ENCODE measurements at places on chromosomes 3 and 15.

DNA sequence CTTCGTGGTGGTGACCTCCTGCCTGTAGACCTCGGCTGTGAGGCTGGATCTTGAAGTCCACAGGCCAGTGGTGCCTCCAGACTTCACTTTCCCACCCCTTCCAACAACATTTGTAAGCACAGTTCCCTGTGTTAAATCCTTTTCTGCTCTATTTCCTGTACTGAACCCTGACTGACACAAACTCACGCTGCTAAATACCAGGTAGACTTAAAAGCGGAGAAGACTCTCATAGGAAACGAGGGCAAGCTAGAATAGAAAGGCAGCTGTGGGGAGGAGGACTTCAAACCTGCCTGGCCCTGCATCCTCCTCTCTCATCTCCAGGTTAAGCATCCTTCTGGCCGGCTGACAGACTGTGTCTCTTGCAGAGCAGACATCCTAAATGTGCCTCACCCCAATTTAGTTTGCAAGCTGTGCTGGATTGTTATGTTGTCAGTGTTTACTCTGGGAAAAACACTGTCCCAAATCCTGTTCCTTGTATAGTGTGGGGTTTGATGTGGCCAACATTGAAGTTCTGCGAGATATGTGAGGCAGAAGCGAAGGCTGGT lies 58.5 kb upstream of the LARS2 start:
- DNase-seq = no peak

DNA sequence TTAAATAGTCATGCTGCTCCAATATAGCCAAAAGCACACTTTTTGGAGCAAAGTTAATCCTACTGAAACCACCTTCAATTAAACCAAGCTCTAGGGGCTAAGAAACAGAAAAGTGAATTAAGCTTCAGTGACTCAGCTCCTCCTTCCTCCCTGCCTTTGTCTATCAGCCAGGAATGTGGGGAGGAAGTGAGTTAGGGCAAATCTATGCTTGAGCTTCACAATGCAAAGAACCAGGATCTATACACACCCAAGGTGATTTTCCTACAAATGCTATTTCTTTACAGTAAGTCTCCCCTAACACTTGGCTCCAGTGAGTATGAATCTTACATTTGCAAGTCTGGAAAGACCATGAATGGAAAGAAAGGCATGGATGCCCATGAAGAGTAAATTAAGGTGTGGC lies 212.1 kb downstream of the P3H2 start:
- peak; percentile 91 for DNase-seq

GRCh38 chr3:66033241-66034138 lies 5.2 kb downstream of the MAGI1 start:
- no peak for DNase-seq

- no peak for DNase-seq
These were observed 12.8 kb downstream of the ASB14 start for GRCh38 chr3:57279685-57280084.

GRCh38 chr15:29711531-29711930 lies 110.7 kb downstream of the TJP1 start:
- peak; percentile 12 for DNase-seq

DNA sequence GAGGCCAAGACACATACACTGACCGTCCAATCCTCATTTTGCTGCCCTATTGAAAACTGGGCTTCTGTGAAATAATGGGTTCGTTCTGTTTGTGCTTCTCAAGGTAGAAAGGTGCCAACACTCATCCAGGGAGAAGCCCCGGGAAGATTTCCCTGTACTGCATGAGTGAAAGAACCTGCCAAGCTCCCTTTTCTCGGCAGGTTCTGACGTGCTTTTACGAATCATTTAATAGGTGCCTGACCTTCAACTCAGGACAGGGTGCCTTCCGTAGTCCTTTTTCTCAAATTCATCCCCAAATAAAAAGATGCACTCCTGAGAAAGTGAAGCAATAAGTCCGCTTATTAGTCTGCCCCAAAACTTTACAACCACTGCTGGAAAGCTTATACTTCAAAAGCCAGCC lies 64.2 kb downstream of the B3GNT5 start:
- DNase-seq = no peak

GRCh38 chr15:71916834-71917233 lies 106.5 kb downstream of the NR2E3 start:
- DNase-seq = no peak

- DNase-seq = peak; percentile 90
These were observed 8.8 kb downstream of the ANKUB1 start for GRCh38 chr3:149783576-149783975.

DNA sequence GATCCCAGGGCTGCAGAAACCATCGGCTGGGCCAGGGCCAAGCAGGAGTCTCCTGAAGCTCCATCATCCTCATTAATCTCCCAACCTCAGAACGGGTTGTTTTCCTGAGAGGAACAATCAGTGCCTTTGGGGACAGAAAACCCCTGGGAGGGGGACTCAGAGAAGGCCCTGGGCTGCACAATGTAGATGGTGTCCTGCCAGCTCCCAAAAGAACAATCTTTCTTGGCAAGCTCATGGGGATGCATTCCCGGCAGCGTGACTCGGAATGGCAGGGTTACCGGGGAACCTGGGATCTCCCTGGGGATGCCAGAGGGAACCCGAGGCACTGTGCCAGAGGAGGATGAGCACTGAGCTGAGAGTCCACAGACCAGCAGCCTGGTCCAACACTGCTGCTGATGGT lies 72.1 kb upstream of the ATP2B2 start:
- no peak for DNase-seq

DNA sequence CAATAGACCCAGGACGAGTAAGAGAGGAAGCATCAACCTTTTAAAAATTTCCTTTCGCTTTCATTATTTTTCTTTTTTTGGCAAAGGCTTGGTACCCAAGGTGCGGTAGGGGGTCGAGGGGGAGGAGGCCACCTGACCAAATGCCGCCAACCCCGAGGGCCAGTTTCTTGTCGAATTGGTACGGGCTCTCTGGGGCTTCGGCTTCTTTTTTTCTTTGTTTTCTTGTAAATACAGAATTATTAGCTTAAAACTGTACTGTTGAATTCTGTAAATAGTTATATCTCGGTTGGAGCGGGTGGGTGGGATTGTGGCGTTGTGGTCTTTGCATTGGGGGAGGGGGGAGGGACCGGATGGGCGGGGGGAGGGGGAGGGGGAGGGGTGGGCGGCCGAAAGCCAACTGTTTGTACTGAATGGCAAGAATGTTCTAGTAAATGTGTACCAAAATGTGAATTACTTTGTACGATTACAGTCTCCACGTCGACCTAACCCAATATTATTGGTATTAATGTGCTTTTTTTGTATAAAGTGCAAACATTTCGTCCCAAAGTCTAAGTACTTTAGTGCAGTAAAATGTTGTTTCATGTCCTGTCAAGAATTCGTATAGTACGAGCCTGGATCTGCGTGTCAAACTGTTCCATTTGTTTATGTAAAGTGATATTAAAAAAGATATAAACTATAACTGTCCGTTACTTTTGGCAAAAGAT lies 4.7 kb downstream of the ZIC1 start:
- no peak for DNase-seq

DNA sequence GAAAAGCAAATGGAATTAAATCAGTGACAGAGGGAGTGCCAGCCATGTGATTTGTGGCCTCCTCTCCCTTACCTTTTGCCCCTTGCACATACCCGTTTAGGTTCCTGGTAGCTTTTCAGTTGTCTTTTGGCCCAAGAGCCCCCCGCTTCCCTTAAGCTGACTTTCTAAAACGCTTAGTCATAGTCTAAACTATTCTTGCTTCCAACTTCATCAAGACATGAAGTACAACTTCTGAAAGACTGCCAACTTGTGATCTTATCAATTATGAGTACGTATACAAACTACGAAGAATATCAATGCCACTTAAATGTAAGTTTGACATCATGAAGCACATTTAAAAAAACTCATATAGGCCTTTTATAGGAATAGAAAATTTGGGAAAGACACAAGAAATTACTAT lies 61.9 kb downstream of the EIF3J start:
- DNase-seq = peak; percentile 58

DNA sequence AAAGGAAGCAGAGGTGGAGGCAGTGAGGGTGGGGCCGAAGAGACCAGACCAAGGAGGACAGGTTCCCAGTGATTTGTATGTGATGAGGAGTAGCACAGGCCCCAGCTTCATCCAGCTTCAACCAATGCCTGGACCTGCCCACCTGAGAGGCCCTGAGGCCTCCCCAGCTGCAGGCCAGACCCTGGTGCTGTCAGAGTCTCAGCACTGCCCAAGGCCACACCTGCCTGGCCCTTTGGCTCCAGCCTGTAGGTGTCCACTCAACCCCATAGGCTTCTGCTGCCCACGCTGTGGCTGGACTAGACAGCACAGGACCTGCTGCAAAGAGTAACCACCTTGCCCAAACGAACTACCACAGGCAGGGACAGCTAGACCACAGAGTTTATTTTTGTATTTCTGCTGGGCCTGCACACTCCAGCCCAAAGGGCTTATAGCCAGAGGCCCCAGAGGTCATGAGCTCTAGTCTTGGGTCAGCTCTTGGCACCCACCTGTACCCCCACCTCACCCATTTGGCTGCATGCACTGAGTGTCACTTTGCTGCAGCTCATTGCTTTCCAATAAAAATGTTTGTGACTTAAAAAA lies 81.9 kb upstream of the CDV3 start:
- DNase-seq = no peak

- DNase-seq = no peak
These were observed 25.6 kb downstream of the MUC20 start for GRCh38 chr3:195746346-195746745.

DNA sequence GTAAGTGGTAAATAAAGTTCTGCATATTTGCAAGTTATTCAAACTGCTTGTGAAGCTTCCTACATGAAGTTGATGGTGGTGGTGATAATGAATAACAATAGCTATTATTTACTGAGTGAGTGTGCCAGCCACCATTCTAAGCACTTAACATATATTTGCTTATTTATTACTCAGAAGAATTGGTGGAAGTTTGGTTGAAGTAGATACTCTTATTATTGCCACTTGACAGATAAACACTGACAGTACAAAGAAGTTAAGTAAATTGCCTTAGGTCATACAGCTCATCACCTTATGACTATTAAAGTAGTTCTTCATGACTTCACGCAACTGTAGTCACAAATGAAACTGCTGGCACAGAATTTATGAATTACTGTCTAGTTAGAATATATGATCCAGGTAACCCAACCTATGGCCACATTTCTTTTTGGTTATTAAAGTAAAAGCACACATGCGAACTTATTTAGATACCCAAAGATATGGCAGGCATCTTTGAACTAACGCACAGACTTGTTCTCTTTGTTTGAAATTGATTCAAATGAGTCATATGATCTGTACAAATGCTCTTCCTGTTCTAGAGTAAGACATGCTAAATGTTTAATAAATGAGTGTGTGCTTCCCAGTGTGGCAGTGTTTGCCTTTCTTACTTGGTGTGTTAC lies 99.8 kb upstream of the NR2F2 start:
- peak; percentile 36 for DNase-seq

DNA sequence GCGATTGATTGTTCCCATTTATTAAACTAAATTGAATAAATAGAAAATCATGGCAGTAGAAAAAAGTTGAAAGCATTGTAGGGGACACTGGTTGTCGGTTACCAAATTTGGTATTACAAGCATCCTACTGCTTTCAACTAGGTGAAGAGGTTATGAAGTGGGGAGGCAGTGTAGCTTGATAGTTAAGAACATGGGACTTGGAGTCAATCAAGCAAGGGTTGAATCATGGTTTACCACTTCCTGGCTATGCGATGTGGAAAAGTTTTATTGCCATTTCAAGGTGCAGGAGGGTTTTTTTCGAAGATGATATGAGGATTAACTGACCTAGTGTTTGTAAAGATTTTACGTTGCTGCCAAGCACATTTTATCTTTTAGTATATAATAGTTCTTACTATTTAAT lies 318.2 kb upstream of the KCNH8 start:
- DNase-seq = no peak

DNA sequence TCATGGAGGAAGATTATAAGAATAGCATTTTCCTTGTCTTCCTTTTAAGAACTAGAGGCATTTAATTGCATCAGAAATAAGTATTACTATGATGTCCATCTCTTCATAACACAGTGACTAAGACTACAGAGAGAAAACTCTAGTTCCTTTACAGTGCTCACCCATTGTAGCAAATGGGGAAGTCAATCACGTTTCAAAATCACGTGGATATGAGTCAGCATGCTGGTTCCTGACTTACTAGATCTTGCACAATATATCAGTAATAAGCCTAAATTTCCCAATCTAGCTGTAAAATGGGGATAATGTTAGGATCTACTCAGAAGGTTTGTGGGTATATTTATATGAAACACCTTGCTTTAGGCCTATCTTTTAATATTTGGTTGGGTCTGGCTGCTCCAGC lies 254.8 kb upstream of the EOMES start:
- DNase-seq = peak; percentile 38

DNA sequence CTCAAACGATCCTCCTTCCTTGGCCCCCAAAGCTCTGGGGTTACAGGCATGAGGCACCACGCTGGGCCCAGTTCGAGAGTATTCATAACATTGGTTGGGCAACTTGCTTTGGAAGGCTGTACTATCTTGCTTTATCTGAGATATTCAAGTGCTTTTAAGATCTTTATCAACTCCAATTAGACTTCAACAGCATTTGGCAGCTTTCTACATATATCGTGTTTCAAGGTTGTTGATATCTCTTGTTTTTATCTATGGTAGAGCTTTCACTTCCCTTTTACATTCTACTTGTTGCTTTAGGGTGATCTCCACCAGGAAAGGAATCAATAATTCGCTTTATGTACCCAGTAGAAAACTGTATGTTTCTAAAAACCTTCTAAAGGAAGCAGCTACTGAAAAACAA lies 395.3 kb downstream of the IL5RA start:
- DNase-seq = no peak

- peak; percentile 64 for DNase-seq
These were observed 657 bp downstream of the TLNRD1 start for GRCh38 chr15:81001152-81002008.

DNA sequence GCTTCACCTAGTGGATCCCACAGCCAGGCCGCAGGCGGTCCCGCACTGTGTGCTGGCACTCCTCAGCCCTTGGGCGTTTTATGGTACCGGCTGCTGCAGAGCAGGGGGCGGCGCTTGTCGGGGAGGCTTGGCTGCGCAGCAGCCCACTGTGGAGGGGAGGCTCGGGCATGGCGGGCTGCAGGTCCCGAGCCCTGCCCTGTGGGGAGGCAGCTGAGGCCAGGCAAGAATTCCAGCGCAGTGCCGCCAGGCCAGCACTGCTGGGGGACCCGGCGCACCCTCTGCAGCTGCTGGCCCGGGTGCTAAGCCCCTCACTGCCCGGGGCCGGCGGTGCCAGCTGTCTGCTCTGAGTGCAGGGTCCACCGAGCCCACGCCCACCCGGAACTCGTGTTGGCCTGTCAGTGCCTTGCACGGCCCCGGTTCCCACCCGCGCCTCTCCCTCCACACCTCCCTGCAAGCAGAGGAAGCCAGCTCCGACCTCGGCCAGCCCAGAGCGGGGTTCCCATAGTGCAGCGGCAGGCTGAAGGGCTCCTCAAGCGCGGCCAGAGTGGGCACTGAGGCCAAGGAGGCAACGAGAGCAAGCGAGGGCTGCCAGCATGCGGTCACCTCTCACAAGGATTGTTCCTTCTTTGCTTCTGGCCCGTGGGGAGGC lies 435.0 kb upstream of the ATP10A start:
- DNase-seq = no peak

- DNase-seq = peak; percentile 20
These were observed 692.9 kb downstream of the ZPLD1 start for GRCh38 chr3:103127737-103128136.

- no peak for DNase-seq
These were observed 2.4 kb downstream of the CRELD1 start for GRCh38 chr3:9935966-9936510.

Data from fibroblast of skin of right biceps (primary cell).